CD4-positive, alpha-beta T cell treated with Interleukin-4 for 1 hour (primary cell): ENCODE measurements at places on chromosomes 12 and 14.

- DNase-seq, result no peak
These were observed 1426.9 kb downstream of the AACS start for GRCh38 chr12:126492181-126492580.

DNA sequence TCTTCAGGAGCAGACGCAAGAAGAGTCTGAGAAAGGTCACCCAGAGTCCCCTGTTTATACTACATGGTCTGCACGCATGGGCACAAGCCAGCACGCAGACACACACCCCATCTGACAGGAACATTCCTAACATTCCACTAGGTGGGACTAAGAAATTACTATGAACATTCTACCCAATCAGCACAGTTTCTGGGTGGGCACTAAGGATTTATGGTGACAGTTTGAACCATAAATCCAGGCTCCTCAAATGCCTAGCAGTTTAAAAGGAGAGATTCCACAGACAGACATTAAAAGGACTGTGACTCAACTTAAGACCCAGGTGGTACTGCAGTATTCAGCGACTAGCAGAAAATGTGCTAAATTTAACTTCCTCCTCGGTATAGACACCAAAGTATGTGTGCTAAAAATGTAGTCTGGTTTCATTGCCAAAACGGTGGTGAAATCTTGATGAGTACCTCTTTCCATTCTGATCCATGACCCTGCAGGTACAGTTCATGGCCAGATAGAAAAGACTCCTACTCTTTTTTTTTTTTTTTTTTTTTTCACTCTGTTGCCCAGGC, 16.2 kb downstream of the ABHD4 start:
- no peak for DNase-seq

GRCh38 chr12:32444895-32445294, 45.5 kb downstream of the FGD4 start:
- no peak for DNase-seq

GRCh38 chr12:85374981-85375380, 95.0 kb downstream of the ALX1 start:
- no peak for DNase-seq

DNA sequence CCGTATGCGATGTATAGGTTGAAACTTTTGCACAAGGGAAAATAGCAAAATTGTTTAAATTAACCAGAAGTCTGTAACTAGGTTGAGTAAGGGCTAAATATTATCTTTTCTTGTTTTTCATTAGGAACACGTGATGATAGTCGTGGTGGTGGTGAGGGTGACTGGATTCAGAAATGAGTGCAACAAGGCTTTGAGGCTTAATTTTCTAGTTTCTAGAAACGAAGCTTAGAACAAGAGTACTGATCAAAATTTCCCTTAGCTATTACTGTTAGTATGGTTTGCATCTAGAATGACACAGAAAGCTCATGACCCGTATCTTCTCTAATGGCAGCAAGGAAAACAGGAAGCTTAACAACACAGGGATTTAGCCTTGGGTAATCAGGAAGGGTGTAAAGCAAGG, 7.0 kb downstream of the SLIRP start:
- no peak for DNase-seq
